CD4-positive, alpha-beta T cell treated with Interleukin-1 beta for 1 hour (primary cell): ENCODE measurements at places on chromosomes 5 and 9.

DNA sequence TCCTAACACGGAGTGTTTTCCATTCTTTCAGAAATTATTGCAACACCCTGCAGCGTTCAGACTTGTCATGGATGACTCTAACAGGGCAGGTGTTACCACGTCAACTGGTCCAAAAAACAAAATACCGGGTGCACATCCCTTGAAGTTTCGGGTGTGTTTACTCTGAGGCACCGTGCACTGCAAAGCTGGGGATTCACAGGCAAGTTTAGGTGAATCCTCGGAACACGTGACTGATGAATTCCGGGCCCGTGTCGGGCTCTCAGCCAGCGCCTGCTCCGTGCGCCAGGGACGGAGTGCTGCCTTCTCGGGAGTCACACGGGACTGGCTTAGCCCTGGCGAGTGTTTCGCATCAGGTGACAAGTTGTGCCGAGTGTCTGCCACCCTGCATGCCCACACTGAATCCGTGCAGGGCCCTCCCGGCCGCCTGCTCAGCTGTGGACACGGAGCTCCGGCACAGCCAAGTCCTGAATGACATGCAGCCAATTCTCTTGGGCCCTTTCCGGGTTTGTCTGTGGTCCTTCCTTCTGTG lies 66.0 kb upstream of the IRX4 start:
- no peak for DNase-seq

DNA sequence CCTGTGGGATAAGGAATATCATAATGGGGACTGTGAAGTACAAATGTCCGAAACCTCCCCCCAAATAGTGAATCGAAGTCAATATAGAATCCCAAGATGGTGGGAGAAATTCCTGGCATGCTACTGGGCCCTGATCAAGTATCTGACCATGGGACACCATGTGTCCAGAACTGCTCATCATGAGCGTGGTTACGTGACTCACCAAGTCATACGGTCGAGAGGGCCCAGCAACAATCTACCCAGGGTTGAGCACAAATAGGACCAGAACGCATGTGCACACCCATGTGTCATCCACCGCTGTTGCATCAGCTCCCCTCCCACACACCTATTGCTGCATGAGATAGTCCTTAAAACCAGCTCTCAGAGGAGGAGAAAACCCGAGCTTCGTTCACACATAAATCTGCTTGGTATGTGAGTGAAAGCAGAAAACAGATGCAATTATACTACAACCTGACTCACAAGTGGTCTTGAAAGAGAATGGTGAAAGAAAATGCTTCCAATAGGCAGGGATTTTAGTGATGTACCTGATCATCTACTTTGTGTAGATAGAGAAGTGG lies 353.2 kb downstream of the CWC27 start:
- no peak for DNase-seq

- no peak for DNase-seq
Observed at GRCh38 chr5:157050050-157050449, 8.9 kb downstream of the HAVCR1 start.

DNA sequence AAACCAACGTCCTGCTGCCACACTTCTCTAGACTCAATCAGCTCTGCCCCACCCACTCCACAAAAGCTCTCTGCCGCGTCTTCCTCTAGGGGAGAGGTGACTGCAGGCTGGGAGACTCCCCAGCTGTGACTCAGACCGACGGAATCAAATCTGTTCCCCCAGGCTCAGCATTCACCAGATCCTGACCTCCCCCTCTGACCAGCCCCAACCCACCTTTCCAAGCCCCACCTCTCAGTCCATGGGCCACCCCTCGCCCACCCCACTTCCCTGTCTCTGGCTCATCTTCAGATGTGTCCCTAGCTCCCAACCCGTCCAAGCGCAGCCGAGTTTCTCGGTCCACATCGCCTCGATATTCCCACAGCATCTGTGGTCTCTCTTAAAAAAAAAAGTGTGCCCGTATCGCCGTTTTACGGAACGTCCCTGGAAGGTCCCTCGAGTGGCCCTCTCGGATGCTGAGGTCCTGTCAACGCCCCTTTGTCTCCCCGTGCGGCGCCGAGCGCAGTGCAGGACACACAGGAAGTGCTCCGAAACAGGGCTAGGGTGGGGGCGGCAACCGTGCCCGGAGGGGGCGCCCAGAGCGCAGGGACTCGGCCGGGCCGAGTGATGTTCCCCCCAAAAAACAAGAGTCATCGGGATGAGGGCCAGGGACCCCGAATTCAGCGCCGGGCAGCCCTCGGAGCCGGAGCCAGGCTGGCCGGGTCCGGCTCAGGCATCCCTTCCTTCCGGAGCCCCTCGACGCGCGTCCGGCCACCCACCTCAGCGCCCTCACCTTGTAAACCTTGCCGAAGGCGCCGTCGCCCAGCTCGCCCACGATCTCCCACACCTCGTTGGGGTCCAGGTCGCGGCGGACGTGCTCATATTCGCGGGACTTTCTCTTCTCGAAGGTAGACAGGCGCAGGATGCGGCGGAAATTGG lies 649 bp downstream of the STK10 start:
- peak; percentile 78 for DNase-seq

GRCh38 chr9:15553528-15553898 lies 670 bp downstream of the CCDC171 start:
- no peak for DNase-seq

- no peak for DNase-seq
Observed at GRCh38 chr9:89792189-89793123, 187.6 kb downstream of the GADD45G start.

GRCh38 chr9:68462105-68462775 lies 78.4 kb downstream of the TMEM252 start:
- no peak for DNase-seq

GRCh38 chr5:10880934-10881333 lies 119.9 kb upstream of the DAP start:
- no peak for DNase-seq

GRCh38 chr9:132249690-132250089 lies 87.8 kb downstream of the NTNG2 start:
- no peak for DNase-seq

GRCh38 chr5:172659909-172660628 lies 19.0 kb downstream of the NEURL1B start:
- DNase-seq, result peak; percentile 46

GRCh38 chr9:124659099-124659659 lies 111.9 kb downstream of the NR6A1 start:
- peak; percentile 59 for DNase-seq

DNA sequence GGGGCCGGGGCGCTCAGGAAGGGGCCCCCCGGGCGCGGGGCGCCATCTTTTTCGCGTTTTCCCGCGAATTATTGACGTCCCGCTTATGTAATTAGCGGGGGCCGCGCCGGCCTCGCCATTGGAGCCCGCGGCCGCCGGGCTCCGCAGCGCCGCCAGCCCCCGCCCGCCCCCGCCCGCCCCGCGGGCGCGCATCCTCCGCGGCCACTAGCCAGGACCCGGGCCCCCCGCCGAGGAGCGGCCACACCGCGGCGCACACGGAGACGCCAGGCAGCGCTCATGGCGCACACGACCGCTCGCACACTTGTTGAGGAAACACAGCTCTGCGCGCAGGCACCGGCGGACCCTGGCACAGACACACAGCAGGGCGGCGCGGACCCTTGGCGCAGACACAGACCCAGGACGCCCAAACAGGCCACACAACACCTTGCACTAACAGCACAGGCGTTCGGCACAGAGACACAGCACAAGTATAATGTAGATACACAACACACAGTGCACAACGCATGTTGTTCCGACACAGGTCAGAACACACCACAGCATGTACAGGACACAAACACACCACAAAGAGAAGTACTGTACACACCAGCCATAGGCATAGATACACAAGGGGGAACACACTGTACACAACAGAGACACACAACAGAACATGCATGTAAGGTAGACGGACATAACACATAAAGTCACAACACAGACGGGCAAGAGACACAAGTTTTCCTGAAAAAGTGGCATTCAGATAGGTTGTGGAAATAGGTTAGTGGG lies 467 bp upstream of the PHF19 start:
- peak; percentile 69 for DNase-seq

DNA sequence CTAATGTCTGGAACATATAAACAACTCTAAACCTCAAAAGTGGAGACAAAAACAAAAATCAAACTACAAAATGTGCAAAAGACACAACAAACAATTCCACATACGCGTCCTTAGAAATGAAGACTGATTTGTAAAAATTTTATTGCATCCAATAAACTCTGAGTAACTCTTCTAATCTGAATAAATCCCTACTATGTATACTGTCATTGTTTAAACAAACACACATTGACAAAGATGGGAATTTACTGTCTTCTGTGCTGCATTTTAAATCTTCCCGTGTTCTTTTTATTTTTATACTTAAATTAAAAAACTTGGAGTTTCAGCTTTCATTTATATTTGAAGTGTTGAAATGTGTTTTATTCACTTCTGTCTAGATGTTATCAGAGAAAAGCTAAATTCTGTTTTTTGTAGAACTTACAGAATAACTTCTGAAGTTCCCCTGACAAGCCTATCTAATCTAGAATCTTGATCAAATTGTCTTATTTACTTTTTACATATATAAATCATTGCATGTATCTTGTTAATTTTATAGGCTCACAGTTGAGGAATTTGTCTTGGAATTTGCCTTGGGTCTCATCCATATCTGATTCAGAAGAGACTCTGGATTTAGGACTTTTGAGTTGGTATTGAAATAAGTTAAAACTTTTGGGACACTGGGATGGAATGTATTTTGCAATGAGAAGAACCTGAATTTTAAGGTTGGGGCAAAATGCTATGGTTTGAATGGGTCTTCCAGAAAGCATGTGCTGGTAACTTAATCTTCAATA lies 2064.4 kb upstream of the C9orf72 start:
- DNase-seq, result no peak

- DNase-seq, result no peak
Observed at GRCh38 chr9:87874304-87874623, 8.4 kb upstream of the SPATA31E1 start.

GRCh38 chr5:153891394-153891793 lies 147.3 kb downstream of the FAM114A2 start:
- no peak for DNase-seq

DNA sequence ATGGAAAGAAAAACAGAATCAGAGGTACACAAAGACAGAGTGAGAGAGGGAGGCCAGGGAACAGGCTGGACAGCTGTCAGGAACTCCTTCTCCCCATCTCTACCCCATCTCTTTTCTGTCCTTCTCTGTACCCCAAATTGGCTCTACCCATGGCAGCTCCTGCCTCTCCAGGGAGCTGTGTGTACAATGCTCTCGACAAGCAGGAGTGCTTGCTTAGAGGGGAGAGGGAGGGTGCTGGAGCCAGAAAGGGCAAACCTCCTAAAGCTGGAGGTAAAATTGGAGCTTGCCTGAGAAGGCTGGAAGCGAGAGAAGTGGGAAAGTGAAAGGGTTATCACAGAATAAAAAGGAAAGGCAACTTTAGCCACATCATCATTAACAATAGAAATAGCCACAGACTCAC lies 6.4 kb downstream of the TPM2 start:
- DNase-seq, result no peak

DNA sequence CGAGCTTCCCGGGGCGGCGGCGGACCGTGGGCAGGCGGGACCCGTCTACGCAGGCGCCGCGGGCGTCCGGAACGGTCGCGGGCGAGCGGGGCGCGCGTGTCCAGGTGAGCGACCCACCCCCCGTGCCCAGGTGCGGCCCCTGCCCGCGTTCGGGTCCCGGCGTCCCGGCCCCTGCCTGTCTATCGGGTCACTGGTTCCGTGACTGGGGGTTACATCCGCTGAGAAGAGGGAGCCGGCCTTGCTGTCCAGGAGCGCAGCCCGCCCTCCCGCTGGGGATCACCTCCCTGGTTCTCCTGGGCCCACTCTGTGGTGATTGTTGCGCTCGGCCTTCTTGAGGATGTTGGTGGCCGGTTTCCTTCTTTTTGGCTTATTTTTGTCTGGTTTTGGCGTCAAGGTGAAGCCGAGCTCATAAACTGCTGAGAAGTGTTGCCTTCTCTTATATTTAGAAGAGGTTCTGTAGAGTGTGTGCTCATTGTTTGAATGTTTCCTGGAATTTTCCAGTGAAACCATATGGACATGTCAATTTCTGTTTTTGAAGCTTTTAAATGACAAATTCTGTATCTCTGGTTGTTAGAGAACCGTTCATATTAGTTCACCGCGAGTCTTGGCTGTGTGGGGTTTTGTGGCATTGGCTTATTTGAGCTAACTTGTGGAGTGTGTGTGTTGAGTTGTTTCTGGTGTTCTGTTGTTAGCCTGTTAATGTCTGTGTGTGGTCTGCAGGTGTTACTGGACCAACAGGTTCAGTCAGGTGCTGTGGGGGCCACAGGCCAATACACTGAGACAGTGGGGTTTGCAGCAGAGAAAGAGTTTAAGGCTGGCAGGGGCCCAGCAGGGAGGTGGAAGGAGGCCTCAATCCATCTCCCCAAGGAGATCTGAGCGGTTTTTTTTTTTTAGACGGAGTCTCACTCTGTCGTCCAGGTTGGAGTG lies 621 bp downstream of the CEP72 start:
- DNase-seq, result no peak

- DNase-seq, result no peak
Observed at GRCh38 chr9:71349218-71349617, 227.8 kb upstream of the TRPM3 start.

DNA sequence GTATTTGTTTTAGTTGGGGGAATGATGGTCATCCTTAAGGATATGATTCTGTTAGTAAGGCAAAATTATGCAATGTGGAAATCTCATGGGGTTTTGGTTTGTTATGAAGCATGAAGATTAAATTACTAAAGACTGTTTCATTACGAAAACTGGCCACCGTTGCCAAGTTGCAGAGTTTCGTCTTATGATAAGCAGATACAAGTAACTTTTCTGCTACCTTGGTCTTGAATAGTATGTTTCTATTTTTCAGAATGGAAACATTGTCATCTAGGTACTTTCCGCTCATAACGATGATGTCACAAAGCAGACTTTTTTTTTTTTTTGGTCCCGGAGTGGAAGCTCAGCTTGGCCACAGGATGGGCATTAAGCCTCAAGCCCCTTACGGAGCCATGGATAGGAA lies 4.2 kb downstream of the CCNI2 start:
- DNase-seq, result no peak

DNA sequence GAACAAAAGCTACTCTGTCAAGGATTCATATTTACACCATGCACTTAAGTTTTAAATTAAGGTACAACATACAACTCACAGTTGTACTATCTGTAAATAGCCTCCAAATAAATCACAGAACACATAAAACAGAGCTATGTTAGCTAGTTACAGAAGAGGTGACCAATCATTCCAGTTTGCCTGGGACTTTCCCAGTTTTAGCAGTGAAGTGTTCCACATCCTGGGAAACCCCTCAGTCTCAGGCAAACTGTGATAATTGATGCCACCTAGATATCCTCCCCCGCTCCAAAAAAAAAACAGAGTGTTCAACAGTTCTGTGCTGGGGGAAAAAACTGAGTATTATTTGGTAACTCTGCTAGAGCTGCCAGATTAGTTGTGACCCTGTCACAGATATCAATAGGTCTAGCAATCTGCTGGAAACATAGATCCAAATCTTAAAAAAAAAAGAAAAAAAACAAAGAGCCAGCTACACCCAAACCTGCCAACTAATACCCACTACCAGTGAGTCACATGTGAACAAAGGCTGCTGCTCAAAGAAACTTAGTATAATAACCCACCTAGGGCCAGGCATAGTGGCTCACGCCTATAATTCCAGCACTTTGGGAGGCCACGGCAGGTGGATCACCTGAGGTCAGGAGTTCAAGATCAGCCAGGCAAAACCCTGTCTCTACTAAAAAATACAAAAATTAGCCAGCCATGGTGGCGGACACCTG lies 5.7 kb downstream of the TBCA start:
- DNase-seq, result no peak
